ENCODE measurements at places on chromosomes 13 and 19.

DNA sequence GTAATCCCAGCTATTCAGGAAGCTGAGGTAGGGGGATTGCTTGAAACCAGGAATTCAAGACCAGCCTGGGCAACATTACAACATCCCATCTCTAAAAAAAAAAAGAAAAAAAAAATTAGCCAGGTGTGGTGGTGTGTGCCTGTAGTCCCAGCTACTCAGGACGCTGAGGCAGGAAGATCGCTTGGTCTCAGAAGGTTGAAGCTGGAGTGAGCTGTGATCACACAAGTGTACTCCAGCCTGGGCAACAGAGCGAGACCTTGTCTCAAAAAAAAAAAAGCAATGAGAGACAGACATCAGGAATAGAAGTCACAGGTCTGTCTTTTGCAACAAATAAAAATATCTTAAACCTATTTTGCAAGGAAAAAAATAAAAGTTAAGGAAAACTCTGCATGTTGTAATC is 23.3 kb downstream of the TMEM38A start:
- no peak for DNase-seq

DNA sequence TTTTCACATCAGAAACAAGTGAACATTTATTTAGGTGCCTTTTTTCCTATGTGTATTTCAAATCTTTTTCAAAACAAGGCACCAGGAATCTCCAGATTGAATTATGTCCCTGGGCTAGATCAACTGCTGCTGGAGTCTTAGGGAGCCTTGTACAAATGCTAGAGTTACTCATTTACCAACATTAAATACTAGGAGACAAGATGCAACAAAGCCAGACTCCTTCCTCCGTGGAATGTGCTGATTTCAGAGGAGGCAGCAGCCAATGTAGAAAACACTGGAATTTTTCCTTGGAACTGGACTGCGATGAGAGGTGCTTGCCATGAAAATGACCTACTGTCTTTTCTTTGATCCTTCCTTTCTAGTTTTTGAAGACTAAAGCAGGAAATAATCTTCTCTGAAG is 1514.7 kb upstream of the MIR17HG start:
- DNase-seq: no peak

GRCh38 chr13:27117158-27117557 is 54.5 kb downstream of the USP12 start:
- DNase-seq: no peak

DNA sequence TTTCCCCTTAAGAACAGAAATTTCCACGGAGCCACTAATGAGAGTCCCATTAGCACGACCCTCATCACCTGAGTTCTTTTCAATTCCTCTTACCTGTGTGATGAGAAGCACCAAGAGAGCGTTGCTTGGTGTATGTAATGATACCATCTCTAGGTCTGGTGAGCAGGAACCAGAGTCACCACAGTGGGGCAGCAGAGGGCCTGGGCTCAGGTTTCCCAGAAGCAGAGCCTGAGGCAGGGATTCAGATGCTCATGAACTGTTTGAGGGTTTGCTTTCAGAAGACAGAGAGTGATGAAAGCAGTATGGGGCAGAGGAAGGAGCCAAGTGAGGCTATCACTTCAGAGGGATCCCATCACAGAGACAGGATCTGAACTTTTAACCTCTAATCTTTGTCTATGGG is 3.1 kb upstream of the PTPRH start:
- DNase-seq: peak; percentile 44

DNA sequence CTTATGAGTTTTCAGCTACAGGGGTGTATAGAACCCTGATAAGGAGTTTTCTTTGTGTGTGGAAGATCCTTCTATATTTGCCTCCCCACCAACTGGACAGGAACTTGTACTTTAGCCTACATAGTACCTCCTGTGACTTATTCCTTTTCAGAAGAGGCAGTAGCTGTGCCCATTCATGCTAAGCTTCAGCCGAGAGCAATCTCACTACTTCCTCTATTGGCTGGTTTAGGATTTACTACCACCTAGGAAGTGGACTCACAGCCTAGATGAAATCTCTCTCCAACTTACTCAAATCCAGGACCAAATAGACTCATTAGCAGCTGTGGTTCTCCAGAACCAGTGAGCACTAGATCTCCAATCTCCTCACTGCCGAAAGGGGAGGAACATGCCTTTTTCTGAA is 2.3 kb upstream of the REX1BD start:
- DNase-seq: no peak

GRCh38 chr19:44718441-44719261 is 19.7 kb downstream of the CEACAM16 start:
- DNase-seq: no peak

GRCh38 chr13:96109125-96109524 is 19.2 kb downstream of the HS6ST3 start:
- no peak for DNase-seq

DNA sequence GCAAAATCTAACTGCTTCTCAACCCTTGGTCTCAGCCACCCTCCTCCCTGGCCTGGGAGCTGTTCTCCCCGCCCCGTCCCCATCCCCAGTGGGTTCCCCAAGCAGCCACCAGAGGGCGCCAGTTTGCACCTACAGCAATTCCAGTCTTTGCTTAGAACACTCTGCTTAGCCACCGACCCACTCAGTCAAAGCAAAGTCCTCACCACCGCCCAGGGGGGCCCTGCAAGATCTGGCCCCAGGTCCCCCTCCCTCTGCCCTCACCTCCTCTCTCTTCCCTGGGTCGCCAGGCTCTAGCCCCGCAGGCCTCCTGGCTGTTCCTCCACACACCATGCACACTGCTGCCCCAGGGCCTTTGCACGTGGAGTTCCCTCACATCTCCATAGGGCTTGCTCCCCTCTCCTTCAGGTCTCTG is 12.4 kb downstream of the TMEM143 start:
- peak; percentile 82 for DNase-seq

DNA sequence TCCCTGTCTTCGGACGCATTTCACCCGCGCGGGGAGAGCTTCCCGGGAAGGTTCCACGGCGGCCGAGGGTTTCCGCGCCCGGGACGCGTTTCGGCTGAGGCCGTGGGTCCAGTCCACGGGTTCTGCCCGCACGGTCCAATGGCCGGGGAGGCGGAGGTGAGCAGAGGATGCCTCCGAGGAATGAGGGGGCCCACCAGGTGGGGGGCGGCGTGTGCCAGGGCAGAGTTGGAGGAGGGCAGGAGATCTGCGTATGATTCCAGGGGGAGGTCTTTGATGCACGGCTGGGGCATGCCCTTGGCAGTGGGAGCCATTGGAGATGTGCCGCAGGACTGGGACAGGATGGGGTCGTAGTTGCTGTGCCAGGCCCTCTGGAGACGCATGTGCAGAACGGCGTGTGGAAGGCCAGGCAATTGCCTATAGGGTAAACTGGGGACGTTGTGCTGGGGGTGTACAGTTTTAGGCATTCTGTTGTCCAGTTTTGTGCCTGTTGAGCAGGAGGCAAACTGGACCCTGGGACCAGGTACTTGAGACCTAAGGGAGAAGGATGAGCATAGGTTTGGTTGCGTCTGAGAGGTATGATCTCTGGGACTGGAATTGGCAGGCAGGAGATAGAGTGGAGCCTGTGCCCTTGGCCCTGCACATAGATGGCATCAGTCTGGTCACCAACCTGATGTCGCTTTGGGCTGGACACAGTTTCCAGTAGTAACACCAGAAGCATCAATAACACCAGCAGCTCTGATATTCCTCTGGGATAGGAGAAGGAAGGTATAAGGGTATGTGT is 751 bp downstream of the ZNF584 start:
- no peak for DNase-seq

- DNase-seq: no peak
These were observed 3.8 kb upstream of the LTBP4 start for GRCh38 chr19:40597329-40597838.

DNA sequence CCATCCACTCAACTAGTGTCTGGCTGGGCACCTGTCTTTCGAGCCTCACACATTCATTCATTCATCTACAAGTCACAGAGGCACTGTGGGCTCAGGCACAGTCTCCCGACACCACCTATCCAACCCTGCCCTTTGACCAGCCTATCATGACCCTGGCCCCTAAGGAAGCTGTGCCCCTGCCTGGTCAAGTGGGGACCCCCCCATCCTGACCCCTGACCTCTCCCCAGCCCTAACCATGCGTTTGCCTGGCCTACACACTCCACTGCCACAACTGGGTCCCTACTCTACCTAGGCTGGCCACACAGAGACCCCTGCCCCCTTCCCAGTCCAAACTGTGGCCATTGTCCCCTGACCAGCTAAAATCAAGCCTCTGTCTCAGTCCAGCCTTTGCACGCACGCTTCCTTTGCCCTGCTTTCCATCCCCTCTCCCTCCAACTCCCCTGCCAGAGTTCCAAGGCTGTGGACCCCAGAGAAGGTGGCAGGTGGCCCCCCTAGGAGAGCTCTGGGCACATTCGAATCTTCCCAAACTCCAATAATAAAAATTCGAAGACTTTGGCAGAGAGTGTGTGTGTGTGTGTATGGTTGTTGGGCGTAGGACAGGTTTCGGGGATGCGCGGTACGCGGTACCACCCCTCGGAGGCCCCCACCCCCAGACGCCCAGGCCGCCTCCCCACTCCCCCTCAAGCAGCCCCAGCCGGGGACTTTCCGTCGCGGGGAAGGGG is 404 bp upstream of the IL27RA start:
- peak; percentile 88 for DNase-seq

- DNase-seq: no peak
These were observed 882.5 kb downstream of the PCDH9 start for GRCh38 chr13:66347486-66348117.

- DNase-seq: no peak
These were observed 26.1 kb downstream of the NFIC start for GRCh38 chr19:3392480-3392879.

- DNase-seq: no peak
These were observed 32.5 kb downstream of the CAPN12 start for GRCh38 chr19:38711726-38712153.

GRCh38 chr19:3547301-3547731 is 8.3 kb downstream of the TEKTIP1 start:
- peak; percentile 32 for DNase-seq

DNA sequence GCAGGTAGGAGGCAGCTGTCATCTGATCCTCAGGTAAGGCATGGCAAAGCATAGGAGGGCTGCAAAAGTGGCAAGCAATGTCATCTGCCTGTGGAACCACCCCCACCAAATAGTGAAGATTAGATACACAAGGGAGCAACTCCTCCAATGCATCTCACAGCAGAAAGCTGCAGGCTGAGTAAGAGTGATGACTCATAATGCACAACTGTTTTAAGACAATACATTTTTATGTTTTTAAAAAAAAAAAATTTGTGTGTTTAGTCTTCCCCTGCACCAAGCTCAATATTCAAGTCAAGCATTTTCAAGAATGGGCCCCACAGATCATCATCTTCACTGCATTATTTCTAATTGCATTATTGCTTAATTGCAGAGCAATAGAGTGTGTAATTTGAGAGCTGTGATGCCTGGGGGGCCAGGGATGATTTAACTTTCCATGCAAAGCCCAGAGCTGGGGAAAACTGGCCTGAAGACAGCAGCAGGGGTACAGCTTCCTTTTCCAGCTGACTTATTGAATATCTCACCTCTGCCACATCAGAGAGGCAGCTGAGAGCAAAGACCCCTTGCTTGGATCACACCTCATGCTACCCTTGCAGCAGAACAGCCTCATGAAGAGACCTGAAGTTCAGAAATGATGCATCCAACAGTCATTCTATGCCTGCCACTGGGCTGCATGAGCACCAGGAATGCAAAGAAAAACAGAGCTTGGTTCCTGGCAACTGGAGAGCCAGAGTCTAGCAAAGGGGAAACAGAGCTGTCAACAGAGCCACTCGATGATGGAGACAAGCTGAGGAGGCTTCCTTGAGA is 22.7 kb upstream of the POP4 start:
- no peak for DNase-seq

DNA sequence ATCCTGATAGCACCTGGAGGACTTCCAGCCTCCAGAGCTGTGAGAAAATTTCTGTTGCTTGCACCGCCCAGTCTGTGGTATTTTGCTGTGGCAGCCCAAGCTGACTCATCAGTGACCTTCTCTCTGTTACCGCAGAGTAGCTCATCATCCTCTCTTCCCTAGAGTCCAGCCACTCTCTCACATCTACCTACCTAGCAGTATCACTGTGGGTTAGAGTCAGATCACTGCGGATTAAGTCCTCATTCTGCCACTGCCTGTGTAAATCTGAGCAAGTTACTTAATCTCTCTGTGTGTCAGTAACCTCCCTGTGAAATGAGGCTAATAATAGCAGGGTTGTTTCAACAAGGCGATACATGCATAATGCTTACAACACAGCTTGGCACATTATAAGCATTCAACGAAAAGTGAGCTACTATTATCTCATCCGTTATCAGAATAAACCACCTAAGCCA is 40.3 kb upstream of the USPL1 start:
- peak; percentile 51 for DNase-seq

GRCh38 chr13:39498471-39499114 is 104.4 kb downstream of the LHFPL6 start:
- DNase-seq: no peak

DNA sequence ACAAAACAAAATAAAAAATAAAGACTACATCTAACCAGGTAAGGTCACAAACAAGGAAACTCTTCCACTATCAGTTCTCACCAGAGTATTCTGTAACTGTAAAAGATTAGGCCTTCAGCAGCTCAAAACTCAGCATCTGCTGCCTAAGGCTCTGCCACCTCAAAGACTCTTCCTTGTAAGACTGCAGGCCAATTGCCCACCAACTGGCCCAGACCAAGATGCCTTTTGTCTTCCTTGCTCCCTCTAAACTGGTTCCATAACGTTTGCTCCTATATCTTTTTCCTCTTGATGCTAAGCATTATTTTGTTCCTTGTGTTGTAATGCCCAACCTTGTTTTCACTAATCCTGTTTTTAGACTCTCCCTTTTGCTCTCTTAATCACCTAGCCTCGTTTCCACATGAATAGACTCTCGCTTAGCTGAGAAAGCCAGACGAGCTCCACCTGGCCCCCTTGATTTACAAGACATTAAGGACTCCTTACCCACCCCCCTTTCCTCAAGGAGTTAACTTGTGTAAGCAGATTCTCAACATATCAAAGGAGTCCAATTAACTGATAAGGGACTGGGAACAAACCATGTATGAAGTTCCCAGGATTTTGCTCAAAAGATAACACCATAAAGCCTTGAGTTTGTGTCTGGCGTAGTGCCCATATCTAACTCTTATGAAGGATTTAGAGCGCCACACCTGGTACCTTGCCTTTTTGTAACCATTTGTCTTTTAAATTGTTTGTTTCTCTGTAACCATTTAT is 1.5 kb downstream of the ZNF814 start:
- no peak for DNase-seq

- no peak for DNase-seq
These were observed 14.6 kb downstream of the RAB20 start for GRCh38 chr13:110546926-110547325.
